ENCODE measurements at places on chromosomes 7 and 10.

GRCh38 chr7:135160098-135160857, 10.2 kb downstream of the CYREN start:
- peak; percentile 46 for DNase-seq

- no peak for DNase-seq
Observed at GRCh38 chr10:81792729-81793128, 82.3 kb upstream of the NRG3 start.

GRCh38 chr7:37987732-37988131, 67.3 kb downstream of the EPDR1 start:
- DNase-seq, result peak; percentile 74

GRCh38 chr10:3452173-3452626, 279.6 kb upstream of the PITRM1 start:
- no peak for DNase-seq

- DNase-seq, result no peak
Observed at GRCh38 chr10:3421537-3422257, 249.1 kb upstream of the PITRM1 start.

GRCh38 chr7:116167177-116167576, 43.2 kb upstream of the TES start:
- DNase-seq, result peak; percentile 35

DNA sequence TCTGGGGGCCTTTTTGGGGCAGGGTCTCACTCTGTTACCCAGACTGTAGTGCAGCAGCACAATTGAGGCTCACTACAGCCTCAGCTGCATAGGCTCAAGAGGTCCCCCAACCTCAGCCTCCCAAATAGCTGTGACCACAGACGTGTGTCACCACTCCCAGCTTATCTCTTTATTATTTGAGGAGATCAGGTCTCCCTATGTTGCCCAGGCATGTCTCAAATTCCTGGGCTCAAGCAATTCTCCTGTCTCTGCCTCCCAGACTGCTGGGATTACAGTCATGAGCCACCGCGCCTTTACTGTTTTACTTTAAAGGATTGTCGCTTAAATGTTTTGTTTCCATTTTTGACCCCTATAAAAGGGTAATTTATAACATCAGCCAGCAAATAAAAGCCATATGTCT, 502.6 kb upstream of the AUTS2 start:
- DNase-seq, result no peak

DNA sequence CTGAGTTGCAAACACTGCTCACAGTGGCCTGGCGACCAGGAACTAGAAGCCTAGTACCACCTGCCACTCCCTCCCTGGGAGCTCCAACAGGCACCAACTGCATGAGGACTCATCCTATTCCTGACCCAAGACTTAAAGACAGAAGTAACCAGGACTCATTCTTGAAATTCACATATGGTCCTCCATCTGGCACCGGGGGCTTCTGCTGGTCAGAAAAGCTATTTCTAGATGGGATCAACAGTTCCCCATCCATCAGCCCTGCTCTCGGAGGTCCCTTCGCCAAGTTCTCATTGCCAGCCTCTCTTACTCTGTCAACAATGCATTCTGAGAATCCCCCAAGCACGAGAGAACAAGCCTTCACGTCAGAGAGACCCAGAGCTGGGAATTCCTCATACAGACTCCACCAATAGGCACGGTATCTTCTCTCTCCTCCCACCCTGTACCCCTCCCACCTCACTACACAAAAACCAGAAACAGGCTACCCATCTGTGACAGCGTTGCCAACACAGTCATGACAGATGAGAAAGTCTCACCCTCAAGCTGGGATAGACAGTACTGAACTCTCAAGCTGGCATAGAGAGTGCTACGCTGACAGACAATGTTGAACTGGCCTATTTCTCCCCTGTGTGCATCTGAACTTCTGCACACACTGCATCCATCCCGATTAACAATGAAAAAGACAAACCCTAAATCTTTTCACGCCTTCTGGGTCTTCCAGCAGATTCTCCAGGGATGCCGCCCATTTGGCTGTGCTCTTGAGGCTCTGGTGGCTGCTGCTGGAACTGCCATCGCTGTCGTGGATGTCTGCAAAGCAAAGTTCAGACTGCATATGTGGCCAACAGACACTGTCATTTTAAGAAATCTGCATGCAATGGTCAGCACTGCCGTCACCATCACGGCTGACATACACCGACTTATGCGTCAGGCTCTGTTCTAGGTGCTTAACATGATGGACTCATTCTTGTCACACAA, 15.6 kb downstream of the RGS10 start:
- no peak for DNase-seq

DNA sequence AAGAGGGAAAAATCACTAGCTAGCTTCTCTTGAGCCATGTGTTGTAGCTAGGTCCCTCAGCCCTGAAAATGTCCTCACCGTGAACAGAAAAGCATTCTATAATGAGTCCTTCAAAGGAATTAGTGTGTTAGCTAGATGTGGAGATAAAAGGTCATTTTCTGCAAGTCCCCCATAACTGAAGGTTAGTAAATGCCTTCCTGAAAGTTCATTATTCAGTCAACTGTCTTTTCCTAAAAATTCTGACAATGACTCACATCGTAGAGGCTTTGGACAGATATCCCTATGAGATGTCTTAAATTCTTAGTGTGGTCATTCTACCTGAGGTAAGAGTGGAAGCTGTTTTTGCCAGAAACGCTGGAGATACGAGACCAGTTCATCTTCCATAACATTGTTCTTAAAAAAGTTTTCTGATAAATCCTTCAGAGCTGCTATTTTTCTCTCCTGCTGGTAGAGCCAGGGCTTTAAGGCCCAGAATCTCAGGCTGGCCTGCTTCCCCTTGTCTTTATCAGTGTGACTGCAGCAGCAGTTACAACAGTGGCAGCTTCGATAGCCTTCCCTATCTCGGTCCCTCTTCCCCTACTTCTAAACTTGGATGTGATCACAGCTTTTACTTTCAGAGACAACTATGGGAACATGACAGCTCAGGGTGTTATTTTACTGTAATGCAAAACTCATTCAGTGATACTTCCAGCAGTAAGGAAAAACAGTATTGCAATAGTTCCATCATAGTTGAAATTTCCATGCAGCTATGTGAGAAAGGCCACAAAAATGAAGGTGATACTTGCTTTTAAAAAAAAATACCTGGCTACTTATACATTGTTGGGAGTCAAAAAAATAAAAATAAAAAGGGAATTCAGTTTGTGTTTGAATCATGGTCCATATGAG, 37.3 kb upstream of the PRKAR2B start:
- no peak for DNase-seq

DNA sequence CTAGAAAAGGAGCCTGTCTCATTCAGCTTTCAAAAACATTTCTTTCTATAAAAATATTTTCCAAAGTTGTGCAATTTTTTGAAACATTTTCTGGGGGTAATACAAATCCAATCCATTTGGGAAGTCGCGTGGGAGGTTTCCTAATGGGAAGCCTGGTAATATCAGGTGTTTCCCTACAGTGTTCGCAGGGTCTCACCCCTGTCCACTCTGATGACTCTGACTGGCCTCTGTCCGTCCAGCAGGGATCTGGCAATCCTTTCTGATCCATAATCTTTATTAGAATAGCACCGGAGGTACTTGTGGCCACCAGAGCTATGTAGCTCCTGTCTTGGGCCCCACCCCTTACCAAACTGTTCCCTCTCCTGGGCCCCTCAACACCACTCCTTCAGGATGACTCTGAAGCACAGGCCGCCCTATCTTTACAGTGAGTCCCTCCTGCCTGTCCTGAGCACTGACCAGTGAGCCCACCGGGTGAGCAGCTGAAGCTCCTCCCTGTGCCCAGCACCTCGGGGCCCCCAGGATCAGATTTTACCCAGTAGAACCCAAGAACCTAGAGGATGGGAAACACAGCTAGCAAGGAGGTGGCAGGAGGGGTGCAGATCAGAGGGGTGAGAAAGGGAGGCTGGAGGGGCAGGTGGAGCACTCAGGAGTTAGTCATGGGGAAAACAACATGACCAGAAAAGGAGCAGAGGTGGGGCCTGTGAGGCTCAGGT, 84.8 kb downstream of the PTPRE start:
- DNase-seq, result no peak

DNA sequence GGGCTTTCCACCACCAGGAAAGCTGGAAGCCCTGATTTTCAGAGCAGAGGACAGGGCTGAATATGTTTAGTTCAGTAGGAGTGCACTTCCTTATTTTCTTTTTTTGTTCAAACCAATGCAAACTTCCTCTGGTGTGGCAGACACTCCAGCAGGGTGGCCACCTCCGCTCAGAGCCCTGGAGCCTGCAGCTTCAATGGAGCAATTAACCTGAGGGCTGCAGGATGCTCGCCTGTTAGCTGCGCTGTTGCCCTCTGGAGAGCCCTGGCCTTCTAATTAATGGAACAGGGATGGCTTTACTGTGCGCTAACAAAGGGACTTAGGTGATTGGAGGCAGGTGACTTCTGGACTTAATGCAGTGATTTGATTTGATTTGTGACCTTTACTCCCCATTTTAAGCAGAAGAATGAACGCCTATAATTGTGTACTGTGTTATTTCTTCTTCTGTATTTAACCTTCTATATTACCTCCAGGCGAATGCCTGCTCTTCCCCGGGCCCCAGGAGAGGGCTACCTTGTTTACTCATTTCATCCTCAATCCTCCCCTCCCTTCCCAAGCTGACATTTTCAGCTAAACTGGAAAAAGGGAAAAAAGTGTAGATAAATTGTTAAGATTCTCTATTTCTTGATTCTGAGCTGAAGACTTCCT, 123.0 kb upstream of the CTBP2 start:
- peak; percentile 8 for DNase-seq

GRCh38 chr10:87092861-87093631, 1.6 kb downstream of the GLUD1 start:
- DNase-seq, result peak; percentile 10

DNA sequence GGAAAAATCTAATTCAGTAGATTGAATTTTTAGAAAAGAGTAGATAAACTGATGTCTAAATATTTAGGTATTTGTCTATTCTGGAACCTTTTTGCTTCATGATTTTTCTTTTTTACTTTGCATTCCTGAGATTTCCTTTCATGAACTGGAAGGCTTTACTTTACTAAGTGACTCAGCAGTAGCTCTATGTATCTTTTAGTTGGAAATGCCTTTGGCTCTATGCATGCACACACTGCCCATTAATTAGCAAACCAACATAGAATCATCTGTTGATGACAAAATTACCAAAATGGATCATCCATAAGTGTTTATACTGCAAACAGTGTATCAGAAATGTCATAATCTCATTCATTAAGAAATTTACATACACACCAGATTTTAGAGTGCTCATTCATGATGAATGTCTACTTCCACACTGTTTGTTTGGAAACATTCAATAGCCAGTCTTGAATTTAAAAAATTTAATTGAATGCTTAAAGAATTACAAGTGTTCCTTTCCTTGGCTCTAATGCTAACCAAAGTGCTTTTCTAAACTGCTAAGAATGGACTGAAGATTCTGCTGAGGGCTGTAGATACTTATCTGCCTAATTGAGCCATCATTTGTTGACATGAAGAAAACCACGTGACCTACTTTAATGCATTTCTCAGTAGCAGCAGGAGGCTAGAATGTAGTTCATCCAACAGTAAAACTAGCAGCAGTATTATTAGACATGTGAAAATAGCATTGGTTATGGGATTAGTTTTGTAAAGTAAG, 282.0 kb downstream of the ADK start:
- DNase-seq, result no peak

DNA sequence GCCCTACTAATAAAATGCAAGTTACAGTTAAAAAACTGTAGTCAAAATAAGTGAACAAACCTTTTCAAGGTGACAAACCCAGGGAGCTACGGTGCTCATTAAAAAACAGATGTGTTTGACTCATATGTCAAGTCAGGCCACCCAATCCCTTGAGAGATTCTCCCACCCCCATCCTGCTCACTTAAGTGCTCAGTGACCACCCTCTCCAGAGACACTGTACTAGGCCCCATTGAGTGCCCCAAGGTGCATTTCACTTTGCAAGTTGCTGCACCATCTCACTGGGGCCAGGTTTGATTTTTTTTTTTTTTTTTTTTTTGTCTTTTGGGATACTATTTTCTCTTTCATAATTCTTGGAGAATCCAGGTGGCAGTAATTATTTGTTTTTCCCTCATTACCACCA, 1.9 kb downstream of the ERV3-1 start:
- DNase-seq, result no peak

DNA sequence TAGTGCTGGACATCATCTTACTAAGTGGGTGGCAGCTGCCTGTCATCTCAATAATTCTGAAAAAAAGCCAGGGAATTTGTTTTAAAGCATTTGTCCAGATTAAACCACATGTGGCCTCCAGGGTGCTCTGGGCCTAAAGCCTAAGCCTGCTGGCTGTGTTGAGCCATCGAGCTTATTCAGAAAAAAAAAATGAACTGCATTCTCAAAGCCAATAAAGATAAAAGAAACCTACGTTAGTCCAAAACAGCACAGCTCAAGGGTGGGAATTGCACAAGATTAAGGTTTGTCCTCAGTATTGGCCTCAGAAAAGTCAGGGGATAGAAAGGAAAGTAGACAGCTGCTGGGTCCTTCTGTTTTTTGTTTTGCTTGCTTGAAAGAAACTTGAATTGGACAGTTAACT, 22.6 kb upstream of the PRTFDC1 start:
- no peak for DNase-seq

- peak; percentile 67 for DNase-seq
Observed at GRCh38 chr10:30445711-30446110, 11.7 kb downstream of the MAP3K8 start.

DNA sequence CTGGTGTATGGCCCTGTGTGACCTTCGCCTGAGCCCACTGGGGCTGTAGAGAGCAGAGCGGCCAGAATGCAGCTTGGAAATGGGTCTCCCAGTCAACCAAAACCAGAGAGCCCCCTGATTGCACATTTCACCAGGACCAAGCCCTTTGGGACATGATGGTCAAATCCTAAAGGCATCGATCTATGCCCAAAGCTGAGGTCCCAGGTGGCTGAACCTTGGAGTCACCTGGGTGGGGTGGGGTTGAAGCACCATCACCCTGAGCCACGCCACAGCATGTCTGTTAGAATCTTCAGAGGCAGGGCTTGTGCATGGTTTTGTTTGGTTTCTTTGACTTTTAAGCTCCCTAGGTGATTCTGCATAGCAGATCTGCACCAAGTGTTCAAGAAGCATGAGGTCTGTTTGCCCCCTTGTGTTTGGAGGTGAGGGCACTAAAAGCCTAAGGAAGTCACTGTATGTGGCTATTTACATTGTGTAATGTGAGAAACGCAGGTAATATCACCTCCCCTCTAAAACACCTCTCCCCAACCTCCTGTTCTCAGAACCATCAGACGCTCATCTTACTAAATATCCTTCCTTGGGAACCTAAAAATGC, 9.6 kb downstream of the PKD1L1 start:
- no peak for DNase-seq

DNA sequence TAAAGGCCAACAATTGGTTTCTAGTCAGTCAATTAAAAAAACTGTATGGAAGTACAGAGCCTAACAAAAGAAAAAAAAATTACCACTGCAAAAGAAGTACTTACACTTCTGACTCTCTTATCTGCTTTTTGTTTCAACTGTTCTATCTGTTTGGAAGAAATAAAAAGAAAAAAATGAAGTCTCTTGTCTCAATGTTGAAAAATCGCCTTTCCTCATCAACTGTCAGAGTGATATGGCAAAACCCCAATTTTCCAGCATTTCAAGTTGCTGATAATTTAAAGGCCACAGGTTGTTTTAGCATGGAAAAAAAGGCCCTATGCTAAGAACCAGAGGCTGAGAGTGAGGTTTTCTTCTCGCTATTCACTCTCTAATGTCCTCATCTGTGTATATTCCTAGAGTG, 13.6 kb downstream of the ZDHHC6 start:
- DNase-seq, result no peak

GRCh38 chr7:118214051-118214832, 10.3 kb upstream of the ANKRD7 start:
- DNase-seq, result peak; percentile 51

- no peak for DNase-seq
Observed at GRCh38 chr10:99941942-99942820, 67.6 kb downstream of the DNMBP start.

- DNase-seq, result no peak
Observed at GRCh38 chr10:86647773-86648703, 6.3 kb upstream of the OPN4 start.

- DNase-seq, result no peak
Observed at GRCh38 chr10:19046679-19047078, 1.9 kb upstream of the MALRD1 start.

Data from inflammatory macrophage (primary cell).